Activated T-helper 1 cell treated with anti-CD3 and anti-CD28 coated beads, Interleukin-2, amount 50 U/mL, for 16 hours (primary cell): ENCODE measurements at places on chromosomes 12 and 14.

DNA sequence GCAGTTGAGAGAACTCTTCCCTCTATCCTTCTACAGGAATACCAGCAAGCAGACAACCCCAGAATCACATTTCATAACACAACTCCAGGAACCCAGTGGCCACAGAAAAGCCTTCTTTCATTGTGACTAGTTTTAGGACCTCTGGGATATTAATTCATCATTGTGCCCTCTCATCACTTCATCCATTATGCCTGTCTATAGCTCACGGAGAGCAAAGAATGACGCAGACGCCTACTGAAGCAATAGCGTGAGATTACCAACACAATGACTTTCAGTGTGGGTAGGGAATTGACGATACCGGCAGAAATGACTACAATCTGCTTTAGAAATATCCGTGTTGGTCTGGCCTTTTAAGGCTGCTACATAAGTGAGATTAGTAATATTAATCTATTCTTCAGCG is 158.1 kb upstream of the FOXG1 start:
- no peak for DNase-seq

DNA sequence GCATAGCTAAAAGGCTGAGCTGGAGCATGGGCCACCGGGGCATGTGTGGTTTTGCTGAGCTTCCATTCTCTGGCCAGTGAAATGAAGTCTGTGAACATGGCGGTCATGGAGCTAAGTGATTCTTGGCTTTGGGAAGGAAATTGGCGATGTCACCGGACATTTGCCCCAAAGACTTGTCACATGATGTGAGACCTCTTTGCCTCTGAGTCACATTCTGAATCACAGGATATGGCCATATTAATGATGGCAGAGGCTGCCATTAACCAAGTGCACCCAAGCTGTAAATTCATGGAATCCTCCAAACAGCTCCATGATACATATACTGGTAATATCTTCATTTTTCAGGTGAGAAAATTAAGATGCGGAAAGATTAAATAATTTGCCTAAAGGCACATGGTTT is 27.4 kb upstream of the BATF start:
- no peak for DNase-seq

DNA sequence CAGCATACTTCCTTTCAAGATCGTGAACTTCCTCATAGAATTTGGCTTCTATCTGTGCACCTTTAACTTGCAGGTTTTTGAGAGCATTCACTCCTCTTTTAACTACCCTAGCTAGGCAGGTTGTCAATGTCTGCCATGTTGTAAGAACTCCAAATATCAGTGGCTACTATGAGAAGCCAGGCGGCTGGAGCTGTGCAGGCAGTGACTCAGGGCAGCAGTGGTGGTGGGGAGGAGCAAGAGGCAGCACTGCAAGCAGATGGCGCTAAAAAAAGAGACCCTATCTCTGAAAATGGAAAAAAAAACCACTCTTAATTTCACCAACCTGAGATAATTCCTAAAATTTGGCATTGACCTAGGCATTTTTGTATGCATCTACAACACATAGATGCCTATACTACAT is 28.5 kb downstream of the YARS2 start:
- no peak for DNase-seq

- no peak for DNase-seq
Measured at GRCh38 chr14:50804181-50804721, 26.7 kb downstream of the NIN start.

- DNase-seq = no peak
Measured at GRCh38 chr12:1919284-1919683, 832 bp upstream of the CACNA2D4 start.
